ENCODE measurements at places on chromosomes 6 and 20. TPM values are rescaled to one million over a fixed set of nuclear protein-coding genes. Genes with fewer than 3 reads are reported as not detected.

The EDN1 gene
- total RNA-seq = 28.0 TPM

The SYCP2L gene
- 3.3 TPM for total RNA-seq

The STMN3 gene
- 26.4 TPM for total RNA-seq

The EPHA7 gene
- total RNA-seq = 1.5 TPM

The OR2J3 gene
- total RNA-seq = not detected

The RTF2 gene
- 67.1 TPM for total RNA-seq

The CYP21A2 gene
- 2.5 TPM for total RNA-seq

The WFDC12 gene
- not detected for total RNA-seq

The CALHM4 gene
- total RNA-seq = 0.42 TPM

The SERAC1 gene
- total RNA-seq = 9.6 TPM

The ULBP1 gene
- not detected for total RNA-seq

DNA sequence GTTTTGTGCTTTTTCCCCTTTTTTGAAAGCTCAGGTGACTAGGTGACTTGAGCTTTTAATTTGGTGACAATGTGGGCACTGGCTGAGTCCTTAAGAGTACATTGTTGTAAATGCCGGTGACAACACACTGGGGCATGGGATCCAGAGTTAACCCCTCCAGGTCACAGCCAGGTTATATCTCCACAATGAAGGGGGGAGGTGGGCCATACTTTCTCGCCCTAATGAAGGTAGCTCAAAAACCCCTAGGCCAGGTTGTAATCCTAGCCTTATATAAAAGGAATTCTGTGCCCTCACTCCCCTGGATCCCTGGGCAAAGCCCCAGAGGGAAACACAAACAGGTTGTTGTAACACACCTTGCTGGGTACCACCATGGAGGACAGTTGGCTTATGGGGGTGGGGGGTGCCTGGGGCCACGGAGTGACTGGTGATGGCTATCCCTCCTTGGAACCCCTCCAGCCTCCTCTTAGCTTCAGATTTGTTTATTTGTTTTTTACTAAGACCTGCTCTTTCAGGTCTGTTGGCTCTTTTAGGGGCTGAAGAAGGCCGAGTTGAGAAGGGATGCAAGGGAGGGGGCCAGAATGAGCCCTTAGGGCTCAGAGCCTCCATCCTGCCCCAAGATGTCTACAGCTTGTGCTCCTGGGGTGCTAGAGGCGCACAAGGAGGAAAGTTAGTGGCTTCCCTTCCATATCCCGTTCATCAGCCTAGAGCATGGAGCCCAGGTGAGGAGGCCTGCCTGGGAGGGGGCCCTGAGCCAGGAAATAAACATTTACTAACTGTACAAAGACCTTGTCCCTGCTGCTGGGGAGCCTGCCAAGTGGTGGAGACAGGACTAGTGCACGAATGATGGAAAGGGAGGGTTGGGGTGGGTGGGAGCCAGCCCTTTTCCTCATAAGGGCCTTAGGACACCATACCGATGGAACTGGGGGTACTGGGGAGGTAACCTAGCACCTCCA is 2.2 kb upstream of the VEGFA start:
- DNase-seq = no peak

- DNase-seq = no peak
These were observed 36.1 kb downstream of the ZNF334 start for GRCh38 chr20:46477225-46477624.

DNA sequence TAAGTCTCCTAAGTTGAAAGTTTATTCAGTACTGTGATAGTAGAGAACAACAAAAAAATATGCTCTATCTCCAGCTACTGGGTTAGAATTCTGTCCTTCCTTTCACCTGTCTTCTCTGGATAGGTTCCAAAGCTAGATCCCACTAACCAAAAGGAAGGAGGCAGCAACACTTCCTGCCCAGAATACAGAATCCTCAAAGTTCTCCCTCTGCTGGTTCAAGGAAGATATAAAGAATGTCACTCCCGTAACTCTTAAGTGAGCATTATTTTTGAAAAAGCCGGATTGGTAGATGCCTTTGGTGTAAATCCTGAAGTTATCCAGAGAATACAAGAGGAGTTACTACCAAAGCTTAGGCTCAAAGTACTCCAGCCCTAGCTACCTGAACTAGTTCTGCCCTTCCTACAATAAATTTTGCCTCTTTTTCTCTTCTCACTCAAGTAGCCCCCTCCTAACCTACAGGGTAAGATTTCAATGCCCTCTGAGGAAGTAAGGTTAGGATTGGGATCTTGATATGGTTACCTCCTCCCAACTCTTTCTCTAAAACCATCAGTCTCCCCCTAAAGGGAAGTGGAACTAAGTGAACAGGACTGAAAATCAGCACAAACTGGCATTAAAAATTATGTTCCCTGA is 26.0 kb upstream of the CRIP3 start:
- DNase-seq = no peak

GRCh38 chr20:35181731-35182130 is 9.9 kb downstream of the PROCR start:
- no peak for DNase-seq

- no peak for DNase-seq
These were observed 20.7 kb downstream of the METTL24 start for GRCh38 chr6:110337486-110337885.

- peak; percentile 29 for DNase-seq
These were observed 61.2 kb downstream of the GCLC start for GRCh38 chr6:53483423-53484353.

DNA sequence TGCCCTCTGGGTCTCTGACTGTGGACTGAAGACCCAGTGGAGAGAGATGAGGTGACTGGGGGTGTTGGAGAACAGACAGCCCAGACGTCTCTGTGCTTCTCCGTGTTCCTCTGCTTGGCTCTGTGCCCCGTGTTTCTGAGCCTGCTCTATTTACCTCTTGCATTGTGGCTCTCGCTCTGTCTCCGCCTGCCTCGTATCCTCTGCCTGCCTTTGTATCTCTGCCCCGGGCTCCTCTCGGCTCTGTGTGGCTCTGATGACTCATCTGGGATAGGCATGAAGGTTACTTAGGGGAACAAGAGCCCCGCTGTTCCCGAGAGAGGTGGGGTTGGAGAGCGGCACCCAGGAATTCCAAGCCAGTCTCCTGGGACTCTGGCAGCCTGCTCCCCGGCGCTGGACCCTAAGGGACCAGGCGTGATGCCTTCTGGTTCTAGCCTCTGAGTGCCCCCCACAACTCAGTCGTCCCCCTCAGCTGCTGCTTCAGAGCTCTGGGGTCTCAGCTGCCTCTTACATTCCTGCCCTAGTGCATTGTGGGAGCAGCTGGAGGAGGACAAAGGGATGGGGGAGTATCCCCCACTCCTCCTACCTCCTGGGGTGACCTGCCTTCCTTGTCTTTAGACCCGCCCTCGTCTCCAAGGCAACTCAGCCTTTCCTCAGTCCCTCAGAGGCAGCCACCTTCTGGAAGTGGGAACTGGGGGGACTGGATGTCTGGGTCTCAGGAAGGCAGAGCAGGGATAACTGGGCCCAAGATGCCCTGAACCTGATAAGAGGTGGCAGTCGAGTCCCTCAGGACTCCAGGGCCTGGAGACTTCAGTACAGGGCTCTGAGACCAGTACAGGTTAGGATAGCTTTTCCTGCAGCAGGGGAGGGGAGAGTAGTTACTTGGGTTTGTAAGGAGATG is 1.9 kb downstream of the DDR1 start:
- no peak for DNase-seq

DNA sequence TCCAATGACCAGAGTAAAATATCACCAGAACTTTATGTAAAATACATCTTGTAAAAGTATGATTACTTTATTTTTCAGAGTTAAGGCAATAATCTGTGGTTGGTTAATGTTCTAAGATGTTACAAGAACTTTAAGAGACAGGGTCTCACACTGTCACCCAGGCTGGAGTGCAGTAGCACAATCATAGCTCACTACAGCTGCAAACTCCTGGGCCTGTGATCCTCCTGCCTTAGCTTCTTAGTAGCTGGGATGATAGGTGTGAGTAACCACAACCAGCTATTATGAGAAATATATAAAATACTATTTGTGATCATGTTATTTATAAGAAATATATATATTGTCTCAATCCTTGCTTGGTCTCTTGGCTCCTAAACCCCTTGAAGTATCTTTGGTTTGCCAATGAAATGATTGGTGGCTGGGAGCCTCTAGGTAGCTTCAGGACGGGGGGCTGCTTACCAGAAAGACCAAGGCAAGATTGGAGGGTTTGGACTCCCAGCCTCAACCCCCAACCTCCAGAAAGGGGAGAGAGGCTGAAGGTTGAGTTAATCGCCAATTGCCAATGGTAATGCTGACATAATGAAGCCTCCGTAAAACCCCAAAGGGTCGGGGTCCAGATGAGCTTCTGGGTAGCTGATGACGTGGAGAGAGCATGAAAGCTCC is 15.4 kb downstream of the SOD2 start:
- no peak for DNase-seq

- DNase-seq = no peak
These were observed 545.8 kb upstream of the CITED2 start for GRCh38 chr6:139920027-139920775.

DNA sequence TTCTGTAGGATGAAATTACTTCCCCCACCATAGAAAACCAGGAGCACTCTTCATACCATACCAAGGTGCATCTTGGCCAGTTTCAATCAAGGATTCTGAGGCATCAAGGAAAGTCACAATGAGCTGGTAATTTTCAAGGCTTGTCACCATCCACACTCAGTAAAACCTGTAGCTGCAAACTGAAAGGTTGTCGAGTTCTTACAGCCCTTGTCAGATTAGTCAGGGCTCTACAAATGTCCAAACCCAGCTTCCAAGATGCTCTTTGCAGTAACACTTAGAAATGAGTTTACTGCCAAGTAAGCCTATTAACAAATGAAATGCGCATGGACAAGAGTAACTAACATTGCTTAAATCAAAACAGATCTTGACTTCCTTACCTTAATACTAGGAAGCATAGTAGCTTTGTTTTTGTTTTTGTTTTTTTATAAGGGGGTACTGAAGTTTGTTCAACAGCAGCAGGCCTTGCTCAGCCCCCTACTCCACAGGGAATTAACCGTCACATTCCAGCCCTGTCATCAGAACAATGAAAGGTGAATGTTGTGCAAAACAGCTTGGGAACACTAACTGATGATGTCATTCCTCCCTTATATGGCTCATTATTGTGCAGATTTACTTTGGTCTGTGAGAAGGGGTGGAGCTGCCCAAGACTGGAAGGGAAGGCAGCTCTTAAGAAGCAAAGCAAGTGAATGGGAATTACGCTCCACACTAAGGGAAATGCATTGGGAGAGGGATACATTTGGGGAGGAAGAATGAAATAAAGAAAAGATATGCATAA is 49.9 kb upstream of the TMEM30A start:
- no peak for DNase-seq

GRCh38 chr6:6384520-6384919 is 64.1 kb upstream of the F13A1 start:
- no peak for DNase-seq

DNA sequence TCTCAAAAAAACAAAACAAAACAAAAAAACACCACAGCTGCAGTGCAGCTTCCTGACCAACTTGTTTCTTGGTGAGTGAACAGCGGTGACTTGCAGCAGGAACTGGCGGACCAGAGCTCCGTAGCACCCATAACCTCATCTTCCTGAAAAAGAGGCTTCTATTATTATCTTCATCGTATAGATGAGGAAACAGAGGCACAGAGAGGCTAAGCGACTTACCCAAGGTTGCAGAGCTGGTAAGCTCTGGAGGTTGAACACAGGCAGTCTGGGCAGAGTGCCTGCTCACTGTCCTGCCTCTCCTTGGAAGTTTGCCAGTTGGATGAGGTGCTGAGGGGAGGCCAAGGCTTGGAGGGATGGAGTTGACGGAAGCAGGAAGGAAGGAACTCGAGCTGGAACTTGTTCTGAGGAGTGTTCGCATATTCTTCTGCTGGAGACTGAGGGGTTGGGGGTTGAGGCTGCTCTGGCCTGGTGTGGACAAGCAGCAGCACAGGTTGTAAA is 47.9 kb upstream of the CCDC167 start:
- no peak for DNase-seq

GRCh38 chr6:169949511-169950097 is 198.2 kb downstream of the ERMARD start:
- no peak for DNase-seq

GRCh38 chr20:33951171-33951570 is 42.5 kb upstream of the RALY start:
- no peak for DNase-seq

- no peak for DNase-seq
These were observed 31.2 kb downstream of the PNLDC1 start for GRCh38 chr6:159831373-159831679.

- no peak for DNase-seq
These were observed 138.4 kb downstream of the EYA2 start for GRCh38 chr20:47032933-47033578.

DNA sequence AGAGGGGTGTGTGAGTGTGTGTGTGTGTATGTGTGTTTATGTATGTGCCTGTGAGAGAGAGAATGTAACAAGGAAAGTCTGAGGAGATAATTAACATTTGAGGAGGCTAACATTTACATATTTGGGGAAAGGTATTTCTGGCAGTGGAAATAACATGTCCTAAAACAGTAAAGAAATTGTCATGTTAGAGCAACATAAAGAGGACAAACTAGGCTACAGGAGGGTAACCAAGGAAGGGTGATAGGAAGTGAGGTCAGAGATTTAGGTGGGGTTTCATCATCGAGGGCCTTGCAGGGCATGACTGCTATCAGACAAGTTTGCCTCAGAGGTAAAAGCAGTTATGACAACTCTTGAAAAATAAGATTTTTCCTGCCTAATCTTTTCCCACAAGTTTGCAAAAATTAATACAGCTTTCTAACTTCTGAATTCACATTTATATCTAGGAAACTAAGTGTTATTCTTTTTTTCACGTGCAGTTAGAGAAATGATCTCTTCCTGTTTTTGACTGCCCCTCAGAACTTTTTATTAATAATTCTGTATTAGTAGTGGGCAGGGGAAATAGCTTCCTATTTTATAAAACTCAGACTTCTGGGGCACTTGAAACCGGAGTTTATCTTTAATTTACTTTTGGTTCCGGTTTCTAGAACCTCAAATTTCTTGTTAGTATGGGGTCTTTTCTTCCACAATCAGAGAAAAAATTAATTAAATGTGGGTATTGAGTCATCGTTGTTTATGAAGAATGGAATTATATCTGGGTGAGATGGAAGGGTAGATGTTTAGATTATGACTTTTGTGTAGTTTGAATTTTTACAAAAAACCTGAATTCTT is 30.5 kb upstream of the RHAG start:
- DNase-seq = no peak
